ENCODE measurements at places on chromosomes 2 and 18.

GRCh38 chr2:134109246-134109645 lies 144.6 kb upstream of the MGAT5 start:
- H3K4me3 ChIP-seq: no peak overlapping the region
- no peak overlapping the region for H3K27ac ChIP-seq
- no peak for DNase-seq
- peaks cover 4% of the 10 kb centered on the region for H3K27me3 ChIP-seq

DNA sequence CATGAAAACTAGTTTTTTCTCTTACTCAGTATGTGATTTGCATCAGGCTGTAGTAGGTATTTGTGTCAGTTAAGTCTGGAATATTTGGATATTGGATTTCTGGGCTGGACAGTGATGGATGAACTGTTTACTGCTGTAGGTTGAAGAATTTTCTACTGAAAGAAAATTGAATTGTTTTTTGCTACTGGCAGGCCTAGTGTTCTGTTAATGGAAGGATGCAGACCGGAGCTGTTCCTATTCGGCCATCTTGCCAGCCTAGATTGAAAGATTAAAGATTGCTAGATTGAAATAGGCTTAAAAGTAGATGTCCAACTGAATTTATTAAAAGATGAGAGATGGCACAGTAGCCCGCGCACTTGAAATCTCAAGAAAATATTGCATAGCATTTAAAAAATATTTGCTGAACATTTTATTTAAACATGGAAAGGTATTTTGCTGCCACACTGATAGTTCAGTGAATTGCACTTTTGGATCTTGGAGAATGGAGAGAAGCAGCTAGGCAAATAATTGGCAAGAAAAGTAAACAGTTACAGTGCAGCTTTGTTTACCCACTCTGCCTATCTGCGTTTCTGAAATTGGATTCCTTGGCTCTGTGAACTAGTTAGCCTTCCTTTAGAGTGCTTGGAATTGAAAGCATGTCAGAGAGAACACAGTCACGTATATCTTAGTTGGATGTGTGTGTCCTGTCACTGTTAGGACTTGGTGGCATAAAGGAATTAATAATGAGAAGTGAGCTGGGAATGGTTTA lies 54.1 kb downstream of the EPB41L5 start:
- peak overlapping the region; percentile 77 for H3K27ac ChIP-seq
- peak overlapping the region; percentile 36 for H3K4me3 ChIP-seq
- no peaks in the 10 kb centered on the region for H3K27me3 ChIP-seq
- DNase-seq: peak; percentile 98

DNA sequence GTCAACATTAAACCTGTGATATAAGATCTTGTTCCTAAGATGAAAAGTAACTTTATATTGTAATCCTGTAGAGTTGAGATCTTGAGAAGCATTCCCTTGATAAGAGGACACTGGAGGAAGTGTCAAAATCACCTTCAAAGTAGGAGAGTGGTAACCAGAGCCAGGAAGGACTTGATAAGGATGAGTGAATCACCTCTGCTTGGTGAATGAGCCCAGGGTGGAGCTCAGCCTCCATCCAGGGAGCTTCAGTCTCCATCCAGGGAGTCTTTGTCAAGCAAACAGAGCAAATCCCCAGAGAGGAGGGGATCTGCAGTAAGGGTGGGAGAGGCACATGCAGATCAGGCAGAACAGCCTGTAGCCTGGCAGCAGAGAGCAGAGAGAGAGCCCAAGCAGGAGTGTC lies 167.1 kb upstream of the SIX2 start:
- no peak overlapping the region for H3K4me3 ChIP-seq
- no peak overlapping the region for H3K27ac ChIP-seq
- no peaks in the 10 kb centered on the region for H3K4me1 ChIP-seq
- DNase-seq: no peak
- H3K36me3 ChIP-seq: no peaks in the 10 kb centered on the region
- H3K27me3 ChIP-seq: peaks cover 3% of the 10 kb centered on the region

GRCh38 chr2:20596193-20596972 lies 54.5 kb downstream of the HS1BP3 start:
- H3K4me3 ChIP-seq: peak overlapping the region; percentile 20
- H3K27me3 ChIP-seq: no peaks in the 10 kb centered on the region
- H3K4me1 ChIP-seq: peaks cover 96% of the 10 kb centered on the region
- no peak for DNase-seq

GRCh38 chr2:152183401-152184073 lies 8.0 kb upstream of the STAM2 start:
- H3K27me3 ChIP-seq: 0 out of 3 replicates have a peak, but pooled peaks cover 2% of the 10 kb centered on the region
- no peak overlapping the region for H3K27ac ChIP-seq
- no peak for DNase-seq

GRCh38 chr18:58557008-58557435 lies 71.9 kb downstream of the ALPK2 start:
- no peaks in the 10 kb centered on the region for H3K27me3 ChIP-seq
- DNase-seq: no peak
- no peaks in the 10 kb centered on the region for H3K36me3 ChIP-seq
- no peak overlapping the region for H3K27ac ChIP-seq
- H3K4me1 ChIP-seq: peaks cover 12% of the 10 kb centered on the region

DNA sequence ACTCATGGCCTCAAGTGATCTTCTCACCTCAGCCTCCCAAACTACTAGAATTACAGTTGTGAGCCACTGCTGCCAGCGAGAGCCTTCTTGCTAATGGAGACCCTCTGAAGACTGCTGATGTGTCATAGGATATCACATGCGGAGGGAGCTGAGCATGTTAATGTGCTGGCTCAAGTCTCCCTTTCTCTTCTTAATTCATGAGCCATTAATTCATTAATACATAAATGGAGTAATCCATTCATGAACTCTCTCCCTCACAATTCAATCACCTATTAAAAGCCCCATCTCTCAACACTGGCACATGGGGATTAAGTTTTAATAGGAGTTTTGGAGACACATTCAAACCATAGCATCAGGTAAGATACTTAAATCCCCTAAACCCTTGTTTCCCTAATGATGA lies 54.8 kb downstream of the SYT4 start:
- H3K27me3 ChIP-seq: no peaks in the 10 kb centered on the region
- H3K4me1 ChIP-seq: no peaks in the 10 kb centered on the region
- no peak overlapping the region for H3K4me3 ChIP-seq
- no peak for DNase-seq
- no peaks in the 10 kb centered on the region for H3K36me3 ChIP-seq
